Memory B cell (primary cell): ENCODE measurements at places on chromosomes 2 and 18.

GRCh38 chr18:63679820-63680606, 18.3 kb upstream of the SERPINB3 start:
- DNase-seq: no peak

GRCh38 chr2:39625193-39625926, 40.4 kb upstream of the TMEM178A start:
- no peak for DNase-seq

DNA sequence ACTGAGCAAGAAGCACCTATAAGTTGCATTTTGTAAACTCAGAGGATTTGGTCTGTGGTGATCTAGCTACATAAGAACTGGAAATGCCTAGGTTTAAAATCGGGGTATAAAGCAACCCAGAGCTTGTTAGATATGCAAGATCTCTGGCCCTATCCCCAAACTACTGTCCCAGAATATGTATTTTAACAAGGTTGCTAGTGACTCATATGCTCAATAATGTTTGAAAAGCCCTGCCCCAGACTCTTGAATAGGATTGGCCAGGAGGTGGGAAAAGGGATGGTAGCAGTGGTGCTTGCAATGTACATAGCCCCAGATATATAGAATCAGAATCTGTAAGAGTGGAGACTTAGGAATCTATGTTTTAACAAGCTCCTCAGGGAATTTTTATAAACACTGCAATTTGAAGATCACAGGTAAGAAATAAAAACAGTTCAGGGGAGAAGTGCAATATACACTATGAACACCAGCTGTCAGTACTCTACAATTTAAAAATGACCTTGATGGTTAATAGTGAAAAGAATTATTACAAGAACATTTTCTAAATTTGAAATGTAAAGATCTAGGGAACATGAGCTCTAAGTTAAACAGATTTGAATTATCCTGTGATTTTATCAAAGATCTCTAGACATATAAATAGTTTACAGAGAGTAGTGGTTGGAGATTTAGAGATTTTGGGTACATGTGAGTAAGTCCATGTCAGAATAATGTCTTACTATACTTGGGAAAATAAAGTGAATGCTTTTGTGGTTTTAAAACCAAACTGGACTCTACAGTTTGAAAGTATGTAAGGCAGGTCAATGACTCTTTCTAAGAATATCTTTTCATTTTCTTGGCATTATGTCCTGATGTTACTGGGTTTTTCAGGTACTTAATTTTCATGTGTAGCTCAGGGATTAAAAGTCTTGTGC, 7.7 kb upstream of the MMADHC start:
- no peak for DNase-seq

- no peak for DNase-seq
These were observed 104.4 kb downstream of the RDH14 start for GRCh38 chr2:18456026-18456425.

GRCh38 chr18:45793264-45793965, 32.1 kb upstream of the SIGLEC15 start:
- DNase-seq: no peak

DNA sequence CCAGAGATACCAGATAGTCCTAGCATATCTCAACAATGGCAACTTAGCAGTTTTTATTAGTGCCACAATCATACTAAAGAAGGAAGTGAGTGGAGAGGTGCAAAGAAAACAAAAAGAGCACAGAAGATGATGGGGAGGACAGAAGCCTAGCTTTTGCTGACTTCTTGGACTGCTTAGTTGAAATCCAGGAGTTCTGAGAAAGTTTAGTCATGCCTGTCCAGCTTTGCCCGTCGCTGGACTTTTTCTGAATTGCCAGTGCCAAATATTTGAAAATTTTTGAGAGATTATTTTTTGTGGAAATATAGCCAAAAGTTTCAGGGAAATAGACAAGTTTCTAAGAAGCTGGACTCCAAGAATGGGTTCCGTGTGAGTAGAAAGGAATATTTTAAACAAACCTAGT, 558.7 kb upstream of the TNP1 start:
- DNase-seq: no peak

- no peak for DNase-seq
These were observed 90.5 kb upstream of the YWHAQ start for GRCh38 chr2:9721344-9721743.

DNA sequence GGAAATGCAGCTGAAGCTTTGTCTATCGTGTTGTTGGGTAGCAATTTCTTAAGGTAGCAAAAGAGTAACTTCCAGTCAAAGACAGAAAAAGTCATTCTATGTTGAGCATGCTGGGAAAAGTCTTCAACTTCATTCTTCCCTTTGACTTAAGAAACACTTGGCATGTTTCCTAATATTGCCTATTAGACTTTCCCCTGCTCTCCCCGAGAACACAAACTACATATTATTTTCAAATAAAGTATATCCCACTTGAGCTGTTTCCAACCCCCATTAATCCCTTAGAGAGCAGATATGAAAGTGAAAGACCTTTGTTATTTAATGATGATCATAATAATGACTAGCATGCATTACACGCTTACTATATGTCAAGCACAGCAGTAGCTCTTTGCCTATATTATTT, 136.0 kb upstream of the SPOPL start:
- DNase-seq: no peak

- DNase-seq: no peak
These were observed 1.0 kb downstream of the ACVR1 start for GRCh38 chr2:157874997-157875640.

GRCh38 chr2:45909677-45910191, 258.3 kb downstream of the PRKCE start:
- peak; percentile 22 for DNase-seq

DNA sequence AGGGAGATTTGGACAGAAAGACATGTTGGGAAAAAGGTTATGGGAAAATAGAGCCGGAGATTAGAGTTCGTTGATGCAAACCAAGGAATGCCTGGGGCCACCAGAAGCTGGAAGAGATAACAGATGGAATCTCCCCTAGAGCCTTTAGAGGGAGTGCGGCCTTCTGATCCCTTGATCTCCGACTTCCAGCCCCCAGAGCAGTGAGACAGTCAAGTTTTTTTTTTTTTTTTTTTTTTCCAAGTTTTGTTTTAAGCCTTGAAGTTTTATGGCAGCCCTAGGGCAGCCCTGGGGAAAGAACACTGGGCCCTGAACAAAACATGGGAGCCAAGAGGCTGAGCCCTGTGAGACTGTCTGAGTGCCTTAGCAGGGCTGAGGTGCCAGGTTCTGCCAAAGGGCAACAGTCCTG, 6.5 kb downstream of the DGKD start:
- DNase-seq: no peak

- peak; percentile 11 for DNase-seq
These were observed 163.8 kb downstream of the WDPCP start for GRCh38 chr2:63424329-63425078.

DNA sequence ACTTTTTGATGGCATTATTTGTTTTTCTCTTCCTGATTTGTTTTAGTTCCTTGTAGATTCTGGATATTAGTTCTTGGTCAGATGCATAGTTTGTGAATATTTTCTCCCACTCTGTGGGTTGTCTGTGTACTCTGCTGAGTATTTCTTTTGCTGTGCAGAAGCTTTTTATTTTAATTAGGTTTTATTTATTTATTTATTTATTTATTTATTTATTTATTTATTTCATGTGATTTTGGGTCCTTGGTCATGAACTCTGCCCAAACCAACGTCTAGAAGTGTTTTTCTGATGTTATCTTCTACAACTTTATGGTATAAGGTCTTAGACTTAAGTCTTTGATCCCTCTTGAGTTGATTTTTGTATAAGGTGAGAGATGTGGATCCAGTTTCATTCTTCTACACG, 292.2 kb downstream of the CDH7 start:
- DNase-seq: no peak
